ENCODE measurements at places on chromosomes 5 and 9.

GRCh38 chr9:76419782-76420380, 25.7 kb upstream of the RFK start:
- no peak for DNase-seq

DNA sequence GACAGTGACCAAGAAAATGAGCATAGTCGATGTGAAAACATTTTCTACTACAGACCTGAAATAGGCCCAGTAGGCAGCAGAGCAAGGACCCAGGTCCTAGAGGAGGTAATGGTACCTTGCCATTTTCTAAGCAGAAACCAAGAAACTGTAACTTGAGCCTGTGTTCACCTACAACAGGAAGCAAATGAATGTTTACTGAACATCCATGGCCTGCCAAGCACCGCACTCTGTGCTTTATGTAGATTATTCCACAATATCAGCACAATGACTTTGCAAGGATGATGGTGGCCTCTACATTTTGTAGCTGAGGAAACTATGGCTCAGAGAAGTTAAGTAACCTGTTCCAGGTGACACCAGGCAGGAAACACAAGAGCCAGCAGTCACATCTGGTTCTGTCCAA, 215.3 kb downstream of the SPOCK1 start:
- DNase-seq = no peak

DNA sequence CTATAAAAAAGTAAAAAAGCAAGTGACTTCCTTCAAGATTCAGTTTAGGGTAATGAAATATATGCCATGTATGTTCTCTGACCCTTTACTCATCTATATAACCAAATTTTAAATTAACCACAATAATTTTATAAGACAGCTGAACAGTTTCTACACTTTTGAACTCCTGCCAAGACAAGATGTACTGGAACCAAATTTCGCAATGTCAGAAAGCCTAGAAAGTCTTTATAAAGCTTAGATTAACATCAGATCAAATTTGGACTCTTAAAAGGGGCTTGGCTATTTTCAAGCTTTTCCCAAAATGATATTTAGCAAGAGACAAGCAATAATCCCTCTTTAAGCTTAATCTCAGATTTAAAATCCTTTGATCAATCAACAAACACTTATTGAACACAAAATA, 362.6 kb downstream of the PTPRD start:
- no peak for DNase-seq

DNA sequence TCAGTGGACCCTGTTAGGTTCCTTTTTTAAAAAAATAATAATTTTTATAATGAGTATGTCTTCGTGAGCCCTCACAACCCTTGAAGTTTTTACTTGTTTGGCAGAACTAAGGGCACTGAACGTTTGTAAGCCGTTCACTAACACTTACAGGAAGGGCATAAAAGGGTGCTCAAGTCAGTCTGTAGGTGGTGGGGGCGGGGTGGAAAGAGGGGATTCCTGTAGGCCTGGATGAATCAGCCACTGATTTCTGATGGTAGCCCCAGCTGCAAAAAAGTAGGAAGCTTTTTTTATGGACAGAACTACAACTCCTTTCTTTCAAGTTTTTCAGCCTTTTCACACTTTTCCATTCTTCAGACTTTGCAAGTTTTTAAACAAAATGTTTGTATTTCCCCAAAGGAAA, 35.8 kb downstream of the PIK3R1 start:
- peak; percentile 50 for DNase-seq

DNA sequence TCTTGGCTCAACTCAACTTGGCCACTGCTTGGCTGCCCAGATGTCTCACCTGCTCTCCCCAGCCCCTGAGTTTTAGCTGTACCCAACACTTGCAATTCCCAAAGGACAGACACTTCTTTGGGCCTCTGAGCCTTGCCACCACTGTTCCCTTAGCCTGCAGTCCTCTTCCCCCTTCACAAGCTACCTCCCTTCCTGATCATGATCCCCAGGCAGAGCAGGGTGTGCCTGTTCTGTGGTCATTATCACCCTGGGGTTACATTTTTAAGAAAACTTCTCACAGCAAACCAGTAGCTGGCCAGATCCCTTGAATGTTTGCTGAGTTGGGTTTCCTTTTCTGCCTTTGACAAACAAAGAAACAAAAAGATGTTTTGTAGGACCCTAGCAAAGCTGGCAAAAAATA, 87.5 kb upstream of the PRRC1 start:
- no peak for DNase-seq

- DNase-seq = no peak
Measured at GRCh38 chr9:126204197-126204596, 122.4 kb upstream of the MVB12B start.

GRCh38 chr9:124595743-124596142, 88.5 kb upstream of the NR5A1 start:
- no peak for DNase-seq

- DNase-seq = no peak
Measured at GRCh38 chr5:114412510-114413171, 50.8 kb downstream of the KCNN2 start.

DNA sequence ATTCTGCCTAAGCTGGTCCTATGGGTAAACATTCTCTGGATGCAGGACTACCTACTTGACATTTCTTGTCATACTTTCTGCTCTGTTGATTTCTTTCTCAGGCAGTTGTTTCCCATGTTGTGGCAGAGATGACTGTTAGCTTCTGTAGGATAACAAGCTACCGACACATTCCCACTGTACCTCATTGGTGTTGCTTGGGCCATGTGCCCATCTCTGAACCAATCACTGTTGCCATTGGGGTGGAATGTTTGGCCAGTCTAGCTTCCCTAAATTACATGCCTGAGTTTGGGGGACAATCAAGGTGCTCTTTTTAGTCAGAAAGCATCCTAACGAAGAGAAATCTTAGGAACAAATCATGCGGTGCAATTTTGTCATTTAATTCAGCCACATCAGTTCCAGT, 212.0 kb downstream of the KDM4C start:
- DNase-seq = no peak

DNA sequence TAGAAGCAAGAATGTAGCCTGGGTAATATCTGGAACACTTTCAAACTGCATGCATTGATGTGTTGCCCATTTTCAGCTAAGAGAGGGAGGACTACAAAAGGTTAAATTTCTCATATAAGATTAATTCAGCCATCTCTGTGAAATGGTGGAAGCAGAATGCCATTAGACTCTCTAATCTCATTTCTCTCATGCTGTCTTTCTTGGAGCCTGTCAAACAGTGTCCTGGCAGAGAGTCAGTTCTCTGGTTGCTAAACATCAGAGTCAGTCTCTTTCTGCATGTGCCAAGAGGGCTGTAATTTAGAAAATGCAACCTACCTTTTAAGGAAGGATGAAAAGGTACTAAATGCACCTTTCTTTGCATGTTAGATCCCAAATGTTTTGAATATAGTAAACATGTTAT, 910 bp upstream of the GARNL3 start:
- DNase-seq = no peak

GRCh38 chr5:169581580-169582227, 1.9 kb upstream of the SPDL1 start:
- peak; percentile 21 for DNase-seq

DNA sequence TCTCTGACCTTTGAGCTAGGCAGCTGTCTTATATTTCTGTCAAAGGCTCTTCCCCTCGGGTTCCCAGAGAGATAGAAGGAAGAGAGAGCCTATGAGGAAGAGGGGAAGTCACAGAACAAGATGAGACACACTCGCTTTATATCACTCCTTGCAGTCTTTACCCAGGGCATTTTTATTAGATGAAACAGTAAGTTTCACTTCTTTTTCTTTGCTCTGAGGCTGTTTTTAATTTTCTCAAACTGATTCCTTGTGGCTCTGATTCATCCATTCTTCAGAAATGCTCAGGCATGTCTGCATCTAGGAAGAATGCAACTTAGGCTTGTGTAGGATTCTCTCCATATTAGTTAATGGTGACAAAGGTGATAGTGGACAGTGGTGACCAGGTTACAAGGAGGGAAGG, 132.9 kb upstream of the CHD1 start:
- DNase-seq = no peak

- DNase-seq = no peak
Measured at GRCh38 chr5:1511048-1511447, 12.7 kb downstream of the LPCAT1 start.

DNA sequence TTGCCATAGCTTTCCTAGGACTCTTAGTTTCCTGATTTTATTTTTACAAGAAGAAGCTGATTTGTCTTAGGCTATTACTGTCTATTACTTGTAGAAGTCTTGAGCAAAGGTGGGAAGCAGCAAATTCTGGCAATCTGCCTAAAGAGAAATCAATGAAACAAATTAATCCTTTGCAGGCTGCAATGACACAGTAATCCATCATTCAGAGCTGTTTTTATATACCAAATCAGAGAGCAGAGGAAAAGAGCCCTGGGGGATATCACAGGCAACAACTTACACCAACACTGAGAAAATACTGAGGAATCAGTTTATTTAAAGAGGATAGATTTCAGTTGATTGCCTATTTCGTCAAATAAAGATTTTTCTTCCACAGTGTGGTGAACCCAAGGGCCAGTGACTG, 13.6 kb downstream of the NR2F1-AS1 start:
- no peak for DNase-seq

- DNase-seq = no peak
Measured at GRCh38 chr5:65068410-65068809, 299.7 kb downstream of the CWC27 start.

DNA sequence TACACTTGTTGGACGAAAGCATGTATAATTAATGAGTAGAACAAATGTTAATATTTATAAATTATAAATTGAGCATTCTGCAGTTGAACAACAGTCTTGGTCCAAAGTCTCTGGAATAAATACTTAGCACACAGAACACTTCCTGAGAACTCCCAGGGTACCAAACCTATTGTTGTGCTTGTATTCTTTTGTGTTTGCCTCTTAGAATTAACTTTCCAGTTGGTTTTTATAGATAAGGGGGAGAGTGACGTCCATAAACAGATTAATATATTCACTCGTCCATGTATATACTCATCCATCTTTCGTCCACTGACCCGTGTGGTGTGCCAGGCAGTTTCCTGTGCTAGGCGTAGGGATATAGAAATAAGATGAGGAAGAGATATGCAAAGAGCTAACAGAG, 62.3 kb upstream of the TGFBR1 start:
- no peak for DNase-seq

- no peak for DNase-seq
Measured at GRCh38 chr9:70111641-70112236, 68.1 kb downstream of the MAMDC2 start.

GRCh38 chr5:172417130-172417841, 37.0 kb downstream of the SH3PXD2B start:
- DNase-seq = no peak

GRCh38 chr9:132485393-132485792, 75.4 kb downstream of the CFAP77 start:
- DNase-seq = no peak

DNA sequence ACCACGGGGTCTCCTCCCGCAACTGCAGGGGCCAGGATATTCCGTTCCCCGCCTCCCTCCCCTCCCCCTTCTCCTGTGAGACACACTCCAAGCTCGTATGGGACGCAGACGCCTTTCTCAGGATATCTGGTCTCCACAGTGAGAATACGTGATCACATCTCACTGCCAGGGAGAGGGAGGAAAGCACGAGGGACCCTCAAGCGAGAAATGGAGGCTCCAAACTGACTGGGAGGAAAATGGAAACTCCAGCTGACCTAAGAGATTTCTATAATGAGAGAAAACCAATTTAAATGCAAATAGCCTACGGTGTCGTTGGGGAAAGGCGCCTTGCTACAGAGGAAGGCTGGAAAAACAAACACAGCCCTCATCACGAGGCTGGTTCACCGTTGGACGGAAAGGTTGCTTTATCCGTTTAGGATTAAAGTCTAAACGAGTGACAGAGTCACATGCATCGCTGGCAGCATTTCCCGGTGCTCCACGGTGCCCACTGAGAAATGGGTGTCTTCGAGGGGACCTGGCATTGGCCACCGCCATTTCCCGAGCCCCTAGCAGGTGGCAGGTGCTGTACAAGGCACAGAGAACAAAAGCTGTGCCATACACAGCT, 116.9 kb upstream of the CPEB4 start:
- no peak for DNase-seq

- DNase-seq = no peak
Measured at GRCh38 chr5:133214153-133214820, 162.5 kb downstream of the HSPA4 start.

DNA sequence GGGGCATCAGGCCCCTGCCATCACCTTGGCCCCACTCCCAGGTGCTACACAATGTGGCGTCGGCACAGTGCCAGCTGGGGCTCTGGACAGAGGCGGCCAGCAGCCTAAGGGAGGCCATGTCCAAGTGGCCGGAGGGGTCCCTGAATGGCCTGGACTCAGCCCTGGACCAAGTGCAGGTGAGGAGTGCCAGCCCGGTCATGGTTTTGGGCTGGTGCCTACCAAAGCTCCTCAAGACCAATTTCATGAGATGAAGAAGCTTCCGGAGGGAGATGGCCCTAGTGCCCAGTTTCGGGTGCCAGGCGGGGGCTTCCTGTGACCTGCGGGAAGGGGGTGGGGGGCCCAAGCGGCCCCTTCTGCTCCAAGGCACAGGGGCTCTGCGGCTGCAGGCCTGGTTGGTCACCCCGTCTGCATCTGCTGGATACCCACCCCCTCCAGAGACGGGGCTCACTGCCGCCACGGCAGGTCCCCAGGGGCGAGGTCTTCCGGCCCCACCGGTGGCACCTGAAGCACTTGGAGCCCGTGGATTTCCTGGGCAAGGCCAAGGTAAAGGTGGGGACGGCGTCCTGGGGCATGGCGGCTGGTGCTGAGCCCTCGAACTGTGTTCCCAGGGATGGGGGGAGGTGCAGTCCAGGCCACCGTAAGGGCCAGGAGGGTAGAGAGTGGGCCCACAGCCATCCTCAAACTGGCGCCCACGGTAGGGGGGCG, 5.8 kb downstream of the NOXA1 start:
- no peak for DNase-seq

DNA sequence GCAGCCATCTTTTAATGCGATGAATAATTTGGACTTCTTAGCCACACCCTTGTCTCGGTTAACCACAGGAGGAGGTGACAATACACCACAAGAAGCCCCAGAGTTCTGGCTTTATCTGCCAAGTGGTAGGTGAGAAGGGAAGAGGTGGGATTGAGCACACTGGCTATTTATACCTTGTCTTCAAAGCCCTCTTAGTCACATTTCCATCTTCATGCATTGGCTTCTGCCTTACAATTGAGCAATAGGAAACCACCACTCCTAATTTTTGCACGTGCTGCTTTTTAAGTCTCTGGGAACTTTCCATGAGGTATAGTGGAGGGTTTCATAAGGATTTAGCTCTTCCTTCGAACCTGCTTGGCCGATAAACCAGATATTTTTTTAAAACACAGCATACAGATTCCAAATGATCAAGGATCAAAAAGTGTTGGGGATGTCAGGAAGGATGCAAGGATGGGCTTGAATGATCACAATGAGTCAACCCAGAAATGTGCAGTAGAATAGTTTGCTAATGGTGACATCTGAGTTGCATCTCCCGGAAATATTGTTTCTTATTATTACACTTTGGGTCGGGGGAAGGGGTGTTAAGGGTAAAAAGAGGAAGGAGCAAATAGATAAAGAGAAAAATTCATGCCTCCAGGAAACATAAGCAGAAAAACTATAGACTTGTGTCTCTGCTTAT, 25.5 kb downstream of the PLAC8L1 start:
- DNase-seq = peak; percentile 8

All from stimulated activated CD8-positive, alpha-beta memory T cell treated with anti-CD3 and anti-CD28 coated beads, Interleukin-15, amount 100 ng/mL, for 48 hours (primary cell).